ENCODE measurements at places on chromosomes 13 and 19.

DNA sequence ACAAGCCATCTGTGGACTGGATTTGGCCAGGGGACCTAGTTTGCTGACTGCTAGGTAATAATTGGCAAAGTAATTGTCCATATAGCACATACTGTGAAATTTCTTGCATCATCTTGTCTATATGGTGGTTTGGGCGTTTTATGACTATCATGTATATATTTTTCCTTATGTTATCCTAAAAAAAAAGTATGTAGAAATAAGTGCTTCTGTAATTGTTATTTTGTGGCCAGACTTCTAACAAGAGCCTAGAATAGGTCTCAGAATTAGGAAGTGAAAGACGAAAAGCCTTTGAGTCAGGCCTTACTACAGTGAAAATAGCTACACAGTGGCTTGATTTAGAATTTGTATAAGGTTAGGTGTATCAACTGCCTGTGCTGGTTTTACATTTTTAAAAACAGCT lies 4.2 kb downstream of the FNDC3A start:
- DNase-seq = no peak

- DNase-seq = no peak
These were observed at the start of gene KCTD15 for GRCh38 chr19:33796164-33796875. Gene KCTD15, plus strand, starts transcription at chr19:33796870. Its CDS starts 3,585 bp downstream, at chr19:33800455.

DNA sequence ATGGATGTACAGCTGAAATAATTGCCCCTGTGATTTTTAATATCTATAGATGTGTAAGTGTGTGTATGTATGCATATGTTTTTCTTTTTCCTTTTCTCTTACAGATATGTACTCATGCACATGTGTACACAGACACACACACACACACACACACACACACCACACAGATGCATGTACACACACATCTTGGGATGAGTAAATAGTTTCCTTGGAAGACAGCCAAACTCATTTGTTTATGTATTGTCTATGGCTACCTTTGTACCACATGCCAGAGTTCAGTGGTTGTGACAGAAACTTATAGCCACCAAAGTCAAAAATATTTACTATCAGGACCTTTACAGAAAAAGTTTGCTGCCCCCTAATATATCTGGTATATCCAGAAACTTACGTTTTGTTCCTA lies 192.6 kb downstream of the MAB21L1 start:
- DNase-seq = no peak

DNA sequence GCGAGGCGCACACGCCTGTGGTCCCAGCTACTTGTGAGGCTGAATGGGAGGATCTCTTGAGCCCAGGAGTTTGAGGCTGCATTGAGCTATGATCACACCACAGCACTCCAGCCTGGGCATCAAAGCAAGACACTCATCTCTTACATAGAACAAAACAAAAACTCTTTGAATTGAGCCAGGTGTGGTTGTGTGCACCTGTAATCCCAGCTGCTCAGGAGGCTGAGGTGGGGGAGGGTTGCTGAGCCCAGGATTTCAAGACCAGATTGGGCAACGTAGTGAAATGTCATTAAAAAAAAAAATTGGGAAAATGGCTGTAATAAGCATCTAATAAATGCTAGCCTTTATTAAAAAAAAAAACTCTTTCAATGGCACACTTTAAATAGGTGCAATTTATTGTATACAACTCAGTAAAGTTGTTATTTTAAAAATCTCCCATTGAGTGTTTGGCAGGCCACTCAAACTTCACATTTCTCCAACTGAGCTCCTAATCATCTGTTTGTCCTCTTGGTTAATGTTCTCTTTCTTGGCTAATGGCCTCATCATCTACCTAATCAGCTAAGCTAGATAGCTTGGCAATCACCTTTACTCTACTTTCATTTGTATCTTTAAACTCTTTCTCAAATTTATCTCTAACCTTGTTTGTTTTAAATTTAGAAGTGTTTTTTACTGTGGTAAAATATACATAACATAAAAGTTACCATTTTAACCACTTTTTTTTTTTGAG lies 28.1 kb upstream of the HMGB1 start:
- no peak for DNase-seq

- DNase-seq = no peak
These were observed 6.0 kb upstream of the BSG start for GRCh38 chr19:566403-566802.

DNA sequence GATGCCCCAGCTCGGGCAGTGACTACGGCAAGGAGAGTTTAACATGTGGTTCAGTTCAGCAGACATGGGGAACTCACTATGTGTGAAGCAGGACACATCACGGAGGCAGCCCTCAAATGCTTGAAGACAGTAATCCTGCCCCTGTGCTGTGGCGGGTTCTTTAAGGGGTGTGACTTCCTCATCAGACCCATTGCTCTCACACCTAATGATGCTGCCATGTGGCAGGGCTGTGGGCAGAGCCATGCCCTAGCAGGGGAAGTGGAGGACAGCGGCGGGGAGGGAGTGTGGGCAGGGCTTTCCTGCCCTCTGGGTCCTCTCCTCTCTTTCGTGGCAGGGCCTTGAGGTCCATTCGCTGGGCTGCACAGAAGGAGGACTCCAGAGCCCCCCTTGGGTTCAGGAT lies 131.1 kb upstream of the GJB6 start:
- no peak for DNase-seq

DNA sequence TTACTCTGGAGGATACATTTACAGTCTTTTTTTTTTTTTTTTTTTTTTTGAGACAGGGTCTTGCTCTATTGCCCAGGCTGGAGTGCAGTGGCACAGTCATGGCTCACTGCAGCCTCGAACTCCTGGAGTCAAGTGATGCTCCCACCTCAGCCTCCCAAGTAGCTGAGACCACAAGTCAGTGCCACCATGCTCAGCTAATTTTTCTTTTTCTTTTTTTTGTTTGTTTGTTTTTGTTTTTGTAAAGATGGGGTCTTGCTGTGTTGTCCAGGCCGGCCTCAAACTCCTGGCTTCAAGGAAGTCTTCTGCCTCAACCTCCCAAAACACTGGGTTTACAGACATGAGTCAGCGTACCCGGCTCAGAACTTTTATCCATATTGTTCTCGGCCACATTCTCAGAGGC lies 64.5 kb downstream of the INSR start:
- no peak for DNase-seq

DNA sequence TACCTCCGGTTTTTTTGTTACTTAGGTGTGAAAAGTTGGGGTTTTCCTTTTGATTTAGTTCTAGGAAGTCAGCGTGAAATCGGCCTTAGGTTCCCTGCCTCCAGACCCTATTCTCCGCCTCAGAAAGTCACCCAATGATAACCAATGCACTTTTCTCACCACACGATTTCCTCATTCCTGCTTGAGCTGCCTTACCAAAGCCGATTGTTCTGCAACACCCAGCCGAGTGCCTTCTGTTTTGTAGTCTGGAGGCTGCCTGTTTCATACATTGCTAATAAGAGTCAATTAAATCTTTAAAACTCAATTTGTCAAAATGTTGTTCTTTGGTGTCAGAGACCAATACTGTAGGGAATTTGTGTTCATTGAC lies 39.7 kb downstream of the GJA3 start:
- DNase-seq = no peak

- DNase-seq = peak; percentile 68
These were observed 520 bp downstream of the ZNF787 start for GRCh38 chr19:56120371-56121179.

DNA sequence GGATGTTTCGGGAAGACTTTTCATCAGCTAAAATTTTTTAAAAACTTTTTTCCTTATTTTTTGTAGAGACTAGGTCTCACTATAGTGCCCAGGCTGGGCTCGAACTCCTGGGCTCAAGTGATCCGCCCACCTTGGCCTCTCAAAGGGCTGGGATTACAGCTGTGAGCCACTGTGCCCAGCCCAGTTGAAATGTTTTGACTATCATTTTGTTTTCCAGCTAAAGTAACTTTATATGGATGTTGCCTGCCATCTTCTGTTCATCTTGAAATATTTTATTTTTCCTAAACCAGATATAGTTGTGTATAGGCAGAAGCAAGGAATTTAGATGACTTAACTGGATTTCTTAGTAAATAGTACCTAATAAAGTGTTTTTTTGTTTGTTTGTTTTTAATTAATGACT lies 7.0 kb downstream of the CAB39L start:
- peak; percentile 51 for DNase-seq

DNA sequence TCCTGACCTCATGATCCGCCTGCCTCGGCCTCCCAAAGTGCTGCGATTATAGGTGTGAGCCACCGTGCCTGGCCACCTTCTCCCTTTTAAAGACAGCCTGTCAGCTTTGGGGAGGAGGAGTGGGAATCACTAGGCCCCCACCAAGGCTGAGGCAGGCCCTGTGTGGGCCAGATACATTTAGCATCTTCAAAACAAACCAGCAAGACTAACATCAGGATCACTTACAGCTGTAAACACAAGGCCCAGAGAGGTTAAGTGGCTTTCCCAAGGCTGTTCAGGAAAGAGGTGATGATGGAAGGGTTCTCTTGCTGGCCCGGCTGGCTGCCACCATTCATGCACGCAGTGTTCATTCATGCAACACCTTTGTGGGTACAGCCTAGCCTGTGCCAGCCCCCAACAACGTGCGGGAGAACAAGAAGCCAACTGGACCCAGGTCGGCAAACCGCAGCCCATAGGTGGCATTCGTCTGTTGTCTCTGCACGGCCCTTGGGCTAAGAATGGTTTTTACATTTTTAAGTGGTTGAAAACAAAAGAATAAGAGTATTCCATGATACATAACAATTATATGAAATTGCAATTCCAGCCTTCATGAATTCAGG lies 23.0 kb downstream of the IER2 start:
- no peak for DNase-seq

DNA sequence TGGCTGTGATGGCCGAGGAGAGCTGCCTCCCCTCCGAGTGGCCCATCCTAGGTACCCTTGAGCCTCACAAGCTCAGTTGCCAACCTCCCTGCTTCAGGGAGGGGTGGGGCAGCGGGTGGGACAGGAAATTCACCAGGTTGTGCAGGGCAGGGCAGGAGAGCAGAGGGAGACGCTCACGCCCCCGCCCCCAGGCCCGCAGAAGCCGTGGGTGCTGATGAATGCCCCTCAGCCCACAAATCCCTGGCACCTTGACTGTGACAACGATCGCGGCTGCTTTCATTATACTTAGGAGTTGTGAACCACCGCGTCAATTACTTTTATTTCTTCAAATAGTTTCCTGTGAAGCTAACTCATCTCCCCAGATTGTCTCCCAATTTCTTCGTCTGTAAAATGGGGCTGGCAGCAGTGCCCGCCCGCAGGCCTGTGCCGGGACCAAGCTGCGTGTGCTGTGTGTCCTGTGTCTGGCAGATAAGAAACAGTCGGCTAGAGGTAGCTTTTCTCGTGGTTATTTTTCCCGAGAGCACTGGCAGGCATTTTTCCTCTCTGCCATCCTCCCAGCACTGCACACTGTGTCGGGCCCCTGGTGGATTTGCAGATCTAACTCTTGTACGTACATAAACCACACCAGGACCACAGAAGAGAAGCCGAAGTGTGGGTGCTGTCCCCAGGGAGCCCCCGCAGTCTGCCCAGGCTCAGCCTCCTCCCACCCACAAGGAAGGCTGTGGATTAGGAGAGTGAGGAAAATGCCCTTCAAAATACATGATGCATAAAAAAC lies 7.9 kb upstream of the RASA3 start:
- no peak for DNase-seq

GRCh38 chr19:34178274-34178610 lies 5.9 kb downstream of the LSM14A start:
- no peak for DNase-seq

- no peak for DNase-seq
These were observed 16.4 kb upstream of the KCNN1 start for GRCh38 chr19:17950310-17951156.

DNA sequence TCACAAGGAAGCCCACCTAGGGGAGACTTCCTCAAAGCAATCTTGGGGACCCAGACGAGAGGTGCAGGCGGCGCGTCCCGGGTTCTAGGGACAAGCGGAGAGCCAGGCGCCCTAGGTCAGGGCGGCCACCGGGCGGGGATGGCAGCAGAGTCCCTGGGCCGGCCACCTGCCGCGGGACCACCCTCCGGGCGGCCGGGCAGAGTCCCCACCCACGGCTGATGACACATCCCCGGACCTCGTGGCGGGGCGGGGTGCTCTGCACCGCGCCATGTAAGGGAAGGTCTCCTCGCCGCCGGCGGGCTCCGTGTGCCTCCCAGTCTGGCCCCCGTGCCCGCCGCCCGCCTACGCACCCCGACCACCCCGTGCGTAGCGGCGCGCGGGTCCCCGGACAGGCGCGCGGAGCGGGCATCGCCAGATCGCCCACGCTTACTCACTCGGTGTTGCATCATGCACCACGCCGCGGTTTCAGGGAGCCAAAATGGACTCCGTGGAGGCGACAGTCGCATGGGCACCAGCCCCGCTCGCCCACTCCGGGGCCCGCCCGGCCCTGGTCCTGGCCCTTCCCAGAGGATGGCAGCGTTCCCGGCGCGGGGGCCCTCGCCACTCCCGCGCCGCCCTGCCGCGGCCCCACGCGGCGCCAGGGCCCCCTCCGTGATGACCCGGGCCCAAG lies 643 bp downstream of the SLC7A1 start:
- DNase-seq = no peak

- no peak for DNase-seq
These were observed 40.7 kb upstream of the VWA8 start for GRCh38 chr13:42001580-42001979.

DNA sequence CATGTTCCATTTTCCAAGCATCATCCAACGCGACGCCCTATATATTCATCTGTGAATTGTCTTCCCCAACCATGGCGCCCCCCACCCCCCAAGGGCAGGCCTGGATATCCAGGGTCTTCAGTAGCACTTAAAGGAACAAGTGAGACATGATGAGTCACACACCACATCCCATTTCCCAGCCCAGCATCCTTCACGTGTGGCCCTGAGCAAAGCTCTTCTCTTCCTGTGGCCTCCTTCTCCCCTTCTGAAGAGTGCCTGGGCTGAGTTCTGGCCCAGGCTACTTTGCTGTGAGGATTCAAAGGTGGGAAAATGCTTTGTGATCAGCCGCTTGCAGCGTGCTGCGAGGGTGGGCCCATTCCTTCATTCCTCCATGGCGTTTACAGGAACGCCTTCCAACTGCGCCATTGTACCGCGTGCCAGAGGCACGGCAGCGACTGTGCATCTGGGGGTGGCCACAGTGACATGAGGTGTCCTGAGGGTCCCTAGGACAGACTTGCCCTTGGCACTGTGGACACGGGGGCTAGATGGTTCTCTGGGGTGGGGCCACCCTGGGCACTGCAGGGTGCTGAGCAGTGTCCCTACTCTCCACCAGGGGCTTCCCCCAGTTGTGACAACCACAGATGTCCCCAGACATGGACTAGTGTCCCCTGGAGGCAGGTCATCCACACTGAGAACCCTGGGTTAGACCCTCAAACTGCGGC lies 11.7 kb downstream of the PLIN4 start:
- DNase-seq = no peak

- DNase-seq = no peak
These were observed 142.2 kb downstream of the SIPA1L3 start for GRCh38 chr19:38049105-38049649.

Data from midbrain (tissue), 1 donor.